Activated naive CD8-positive, alpha-beta T cell treated with anti-CD3 and anti-CD28 coated beads, Interleukin-2, amount 50 U/mL, for 16 hours (primary cell): ENCODE measurements at places on chromosomes 4 and X.

DNA sequence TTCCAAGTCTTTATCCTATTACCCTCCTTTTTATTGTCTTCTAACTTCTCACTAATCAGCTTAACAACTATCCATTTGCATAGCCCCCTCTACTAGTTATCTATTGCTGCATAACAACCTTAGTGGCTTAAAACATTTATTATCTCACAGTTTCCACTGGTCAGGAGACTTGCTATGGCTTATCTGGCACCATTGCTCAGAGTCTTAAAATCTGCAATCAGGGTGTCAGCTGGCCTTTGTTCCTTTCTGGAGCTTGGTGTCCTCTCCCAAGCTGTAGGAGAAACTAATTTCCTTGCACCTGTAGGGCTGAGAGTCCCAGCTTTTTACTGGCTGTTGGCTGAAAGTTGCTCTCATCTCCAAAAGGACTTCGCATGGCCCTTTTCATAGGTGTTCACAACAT is 137.0 kb upstream of the SMIM31 start:
- no peak for DNase-seq

DNA sequence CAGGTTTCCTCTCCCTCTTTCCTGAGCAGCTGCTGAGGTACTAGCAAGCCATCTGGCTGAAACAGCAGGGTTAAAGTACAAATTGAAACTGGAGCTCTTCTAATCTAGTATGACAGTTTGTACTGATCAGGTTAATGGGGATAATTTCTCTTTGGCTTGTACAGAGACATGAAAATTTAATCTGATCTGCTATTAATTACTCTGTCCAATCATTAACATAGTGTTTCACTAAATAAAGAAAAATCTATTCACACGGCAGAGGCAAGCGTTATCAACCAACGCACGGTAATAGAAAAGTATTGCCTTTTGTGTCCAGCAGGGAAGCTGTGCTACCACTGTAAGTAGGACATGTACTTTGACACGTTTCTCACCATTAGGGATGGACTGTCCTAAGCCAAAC is 71.1 kb downstream of the IGSF1 start:
- DNase-seq = no peak

DNA sequence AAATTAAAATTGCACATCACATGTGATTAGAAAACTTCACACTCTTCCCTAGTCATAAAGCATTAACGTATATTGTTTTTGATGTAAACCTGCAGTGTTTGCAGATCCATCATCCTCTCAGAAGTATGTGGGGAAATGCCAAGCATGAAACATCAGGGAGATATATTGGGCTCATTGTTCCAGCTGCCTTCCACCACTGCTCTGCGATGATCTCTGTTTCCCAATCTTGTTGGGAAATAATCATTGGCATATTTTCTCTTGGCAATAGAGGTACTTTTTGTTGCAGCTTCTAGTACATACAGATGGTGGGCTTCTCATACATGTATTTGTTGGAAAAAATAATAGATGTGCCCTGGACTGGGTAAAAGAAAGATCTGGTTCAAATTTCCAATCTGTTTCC is 466.3 kb upstream of the HS3ST1 start:
- DNase-seq = no peak

DNA sequence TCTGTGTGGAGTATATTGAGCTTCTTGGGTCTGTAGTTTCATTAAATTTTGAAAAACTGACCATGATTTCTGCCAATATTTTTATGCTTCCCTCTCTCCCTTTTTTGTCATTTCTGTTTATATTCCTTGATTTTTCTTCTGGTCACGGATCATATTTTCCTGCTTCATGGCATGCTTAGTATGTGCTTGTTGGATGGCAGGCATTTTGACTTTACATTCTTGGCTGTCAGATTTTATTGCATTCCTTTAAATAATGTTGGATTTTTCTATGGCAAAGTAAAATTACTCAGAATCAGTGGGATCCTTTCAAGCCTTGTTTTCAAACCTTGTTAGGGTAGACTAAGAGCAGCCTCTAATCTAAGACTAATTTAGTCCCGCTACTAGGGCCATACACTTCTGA is 531.8 kb downstream of the IL15 start:
- DNase-seq = no peak

GRCh38 chr4:108821351-108821930 is 58.6 kb upstream of the ETNPPL start:
- no peak for DNase-seq

- DNase-seq = no peak
Measured at GRCh38 chr4:141567326-141567915, 69.0 kb upstream of the IL15 start.

DNA sequence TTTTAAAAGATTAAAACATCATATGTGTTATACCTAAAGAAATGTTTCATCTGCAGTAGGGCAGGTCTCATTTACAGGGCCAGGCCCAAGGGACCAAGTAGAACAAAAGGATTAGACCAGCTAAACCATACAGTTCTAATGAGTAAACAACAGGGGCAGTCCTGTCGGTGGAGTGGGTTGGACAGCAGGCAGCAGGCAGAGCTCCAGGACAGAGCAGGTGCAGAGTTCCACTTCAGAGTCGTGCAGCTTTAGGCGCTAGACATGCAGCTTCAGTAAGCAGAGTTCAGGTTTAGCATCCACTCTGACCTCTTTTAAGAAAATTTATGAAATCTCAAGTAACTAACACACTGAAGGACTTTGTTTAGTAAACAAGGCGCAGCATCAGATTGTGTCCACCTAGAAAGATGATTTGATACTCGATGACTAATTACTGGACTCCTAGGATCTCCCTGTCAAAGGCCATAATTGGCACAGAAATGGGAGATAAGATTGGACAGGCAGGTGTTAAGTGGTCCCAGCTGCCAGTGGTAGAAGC is 487.7 kb upstream of the INTU start:
- no peak for DNase-seq

DNA sequence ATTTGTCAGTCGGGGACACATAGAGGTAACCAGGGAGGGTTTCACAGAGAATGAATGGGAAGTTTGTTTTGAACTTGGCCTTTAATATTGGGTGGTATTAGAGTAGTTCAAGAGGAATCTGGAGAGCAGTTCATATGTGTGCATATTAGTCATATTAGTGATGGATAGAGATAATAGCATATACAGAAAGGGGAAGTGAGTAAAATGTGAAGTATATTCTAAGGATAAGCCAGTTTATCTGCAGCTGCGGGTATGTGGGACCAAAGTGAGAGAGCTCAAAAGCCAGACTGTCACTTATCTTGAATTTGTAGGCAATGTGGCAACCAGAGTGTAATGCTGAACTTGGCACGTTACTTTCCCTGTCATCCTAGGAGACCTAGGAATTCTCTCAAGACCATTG is 169.9 kb downstream of the AFF2 start:
- DNase-seq = no peak
